Activated T-helper 1 cell treated with anti-CD3 and anti-CD28 coated beads, Interleukin-2, amount 50 U/mL, for 16 hours (primary cell): ENCODE measurements at places on chromosomes 7 and 10.

DNA sequence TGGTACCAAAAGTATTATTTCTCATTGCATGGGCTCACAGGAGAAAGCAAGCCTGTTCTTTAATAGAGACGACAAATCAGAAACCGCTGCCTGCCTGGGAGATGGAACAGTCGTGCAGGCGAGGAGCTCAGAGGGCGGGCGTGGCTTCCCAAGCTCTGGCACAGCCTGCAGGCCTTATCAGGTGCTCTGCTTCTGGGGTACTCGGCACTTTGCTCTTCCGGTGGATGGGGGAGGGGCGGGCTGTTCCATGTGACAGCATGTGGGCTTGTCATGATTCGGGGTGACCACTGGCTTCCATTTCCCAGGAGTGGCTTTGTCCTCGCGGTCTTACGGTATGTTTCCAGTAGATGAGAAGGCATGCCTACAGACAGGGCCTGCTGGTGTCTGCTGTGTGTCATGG, 228.6 kb downstream of the MGMT start:
- no peak for DNase-seq

GRCh38 chr10:74189999-74190421, 39.0 kb downstream of the ADK start:
- no peak for DNase-seq

DNA sequence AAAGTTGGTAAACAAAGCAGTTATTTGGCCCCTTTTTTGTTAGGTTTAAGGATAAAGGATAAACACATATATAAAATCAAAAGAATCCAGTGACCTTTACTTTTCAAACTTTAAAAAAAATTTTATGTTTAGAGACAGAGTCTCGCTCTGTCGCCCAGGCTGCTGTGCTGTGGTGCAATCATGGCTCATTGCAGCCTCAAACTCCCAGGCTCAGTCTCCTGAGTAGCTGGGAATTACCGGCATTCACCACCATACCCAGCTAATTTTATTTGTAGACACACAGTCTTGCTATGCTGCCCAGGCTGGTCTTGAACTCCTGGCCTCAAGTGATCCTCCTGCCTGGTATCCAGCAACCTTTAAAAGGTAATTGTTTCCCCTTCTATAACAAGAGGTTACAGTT, 31.3 kb downstream of the GNA12 start:
- DNase-seq, result no peak

DNA sequence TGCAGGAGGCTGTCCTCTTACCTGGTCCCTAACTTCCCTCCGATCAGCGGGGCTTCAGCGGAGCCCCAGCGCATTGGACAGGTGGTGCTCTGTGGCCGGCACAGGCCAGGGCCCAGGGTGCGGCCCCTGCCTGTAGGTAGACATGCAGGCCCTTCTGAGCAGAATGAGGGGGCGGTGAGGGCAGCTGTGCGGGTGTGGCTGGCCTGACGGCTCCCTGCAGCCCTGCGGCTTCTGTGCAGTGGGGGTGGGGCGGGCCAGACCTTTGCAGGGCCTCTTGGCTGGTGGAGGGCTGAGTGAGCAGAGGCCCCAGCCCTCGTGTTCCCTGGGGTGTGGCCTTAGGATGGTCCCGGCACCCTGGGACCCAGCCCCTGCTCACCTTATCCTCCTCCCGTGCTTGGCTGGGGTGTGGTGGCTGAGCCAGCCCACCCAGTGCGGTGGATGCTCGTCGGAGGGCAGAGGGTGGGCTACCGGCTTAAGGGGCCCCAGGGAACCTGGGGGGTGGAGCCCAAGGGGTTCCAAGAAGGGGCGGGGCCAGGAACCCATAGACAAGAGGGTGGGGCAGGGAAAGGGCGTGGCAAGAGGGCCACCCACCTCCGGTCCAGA, 175.2 kb upstream of the TNRC18 start:
- DNase-seq, result no peak

- no peak for DNase-seq
Observed at GRCh38 chr10:51653025-51653424, 46.4 kb downstream of the CSTF2T start.

- DNase-seq, result no peak
Observed at GRCh38 chr7:105244594-105244993, 144.1 kb downstream of the SRPK2 start.

DNA sequence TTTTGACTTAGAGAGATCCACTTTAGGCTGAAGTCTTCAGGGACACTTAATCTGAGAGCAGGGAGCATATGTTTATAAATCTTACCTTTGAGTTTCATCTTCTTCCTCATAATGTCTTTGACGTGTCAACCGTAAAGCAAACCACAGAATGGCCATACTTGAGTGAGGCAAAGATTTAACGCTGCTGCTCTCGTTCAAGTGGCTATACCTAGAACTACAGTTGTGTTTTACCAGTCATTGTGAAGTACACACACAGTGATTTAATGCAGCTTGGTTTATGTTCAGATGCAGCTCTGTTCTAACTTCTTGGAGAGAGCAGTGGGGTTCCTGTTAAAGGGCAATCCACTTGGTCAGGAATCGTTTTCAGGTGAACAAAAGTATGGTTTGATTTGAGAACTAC, 39.9 kb upstream of the GOT1 start:
- no peak for DNase-seq

GRCh38 chr10:69303632-69304051, 25.3 kb downstream of the HK1 start:
- no peak for DNase-seq

GRCh38 chr7:119783799-119784198, 489.2 kb upstream of the KCND2 start:
- no peak for DNase-seq

DNA sequence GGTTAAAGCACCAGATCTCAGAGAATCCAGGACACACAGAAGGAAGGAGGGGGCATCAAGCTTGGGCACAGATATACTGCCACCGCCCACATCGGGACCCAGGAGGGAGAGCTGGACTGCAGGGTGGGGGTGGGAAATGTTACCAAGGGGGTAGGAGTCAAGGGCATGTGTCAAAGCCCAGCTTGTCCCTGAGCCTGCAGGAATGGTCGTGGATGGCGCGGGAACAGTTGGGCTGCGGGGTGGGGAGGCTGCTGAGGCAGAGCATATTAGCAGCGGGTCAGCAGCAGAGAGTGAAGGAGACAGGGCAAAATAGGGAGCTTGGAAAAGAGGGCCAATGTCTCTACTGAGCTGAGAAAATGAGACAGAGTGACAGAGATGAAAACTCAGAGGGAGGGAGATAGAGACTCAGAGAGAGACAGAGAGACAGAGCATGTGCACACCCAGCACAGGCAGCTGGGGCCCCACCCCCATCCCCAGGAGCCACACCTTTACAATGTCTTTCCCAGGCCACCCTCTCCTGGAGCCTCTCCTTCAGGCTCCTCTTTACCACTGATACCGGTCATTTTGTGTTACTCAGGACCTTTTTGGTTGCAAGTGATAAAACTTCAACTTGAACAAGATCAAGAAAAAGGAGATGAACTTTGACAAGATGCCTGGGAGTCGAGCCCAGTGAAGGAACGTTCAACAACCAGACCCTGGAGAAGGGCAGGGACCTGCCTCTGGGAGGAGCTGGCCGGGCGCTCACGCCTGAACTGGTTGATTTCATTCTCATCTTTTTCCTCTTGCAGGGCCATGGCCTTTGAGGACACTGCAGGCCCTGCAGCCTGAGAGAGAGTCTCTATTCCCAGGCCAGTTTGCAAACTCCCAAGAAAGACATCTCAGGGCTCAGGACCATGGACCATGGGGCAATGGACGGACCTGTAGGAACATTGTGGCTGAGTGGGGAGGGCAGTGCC, 50.0 kb downstream of the AOC1 start:
- DNase-seq, result no peak

- no peak for DNase-seq
Observed at GRCh38 chr10:58588673-58589265, 76.1 kb downstream of the BICC1 start.

GRCh38 chr7:142476077-142476476, 218.2 kb upstream of the PRSS58 start:
- DNase-seq, result no peak

DNA sequence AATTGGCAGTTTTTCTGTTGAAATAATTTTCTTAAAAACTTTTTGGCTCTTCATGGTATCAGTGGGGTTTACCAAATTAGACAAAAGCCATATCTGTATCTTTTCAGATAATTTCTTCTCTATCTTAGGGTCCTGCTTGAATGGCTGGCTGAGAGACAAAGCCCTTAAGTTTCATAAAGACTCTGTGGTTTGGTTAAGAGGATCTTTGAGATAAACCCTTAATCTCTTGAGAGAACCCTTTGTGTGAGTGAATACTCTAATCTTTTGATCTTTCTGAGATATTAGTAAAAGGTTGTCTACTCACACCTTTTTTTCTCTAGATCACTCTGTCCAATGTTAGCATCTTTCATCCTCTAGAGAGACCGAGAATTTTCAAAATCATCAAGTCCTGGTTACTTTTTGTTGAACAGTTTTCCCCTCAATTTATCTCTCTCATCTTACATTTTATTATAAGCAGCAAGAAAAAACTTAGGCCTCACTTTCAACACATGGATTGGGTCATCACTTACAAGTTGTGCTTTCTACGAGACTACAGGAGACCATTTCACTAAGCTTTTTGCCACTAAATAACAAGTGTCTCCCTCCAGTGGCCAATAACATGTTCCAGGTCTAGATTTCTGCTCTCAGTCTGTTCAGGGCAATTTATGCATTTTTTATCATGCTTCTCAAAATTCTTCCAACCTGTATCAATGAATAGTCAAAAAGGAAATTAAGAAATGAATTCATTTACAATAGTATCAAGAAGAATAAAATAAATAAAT, 28.4 kb downstream of the DNAJC9 start:
- DNase-seq, result no peak

DNA sequence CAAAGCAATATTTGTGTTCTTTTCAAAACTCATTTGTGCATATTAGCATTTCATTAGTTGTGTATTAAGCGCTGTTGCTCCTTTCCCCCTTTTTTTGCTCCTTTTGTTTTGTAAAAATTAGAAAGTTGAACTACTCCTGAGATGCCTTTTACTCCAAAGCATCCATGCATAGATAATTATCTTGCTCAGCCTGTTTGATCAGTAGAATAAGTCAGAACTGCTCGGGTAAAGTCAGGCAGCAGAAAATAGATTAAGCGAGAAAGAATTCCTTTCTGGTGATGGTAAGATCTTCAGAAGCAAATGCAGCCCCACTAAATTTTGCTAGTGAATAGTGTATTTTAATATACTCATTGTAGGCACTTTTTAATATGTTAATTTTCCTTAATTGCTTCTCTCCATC, 227.1 kb downstream of the TEX36 start:
- DNase-seq, result no peak

GRCh38 chr10:119526621-119527592, 15.6 kb downstream of the RGS10 start:
- DNase-seq, result no peak

DNA sequence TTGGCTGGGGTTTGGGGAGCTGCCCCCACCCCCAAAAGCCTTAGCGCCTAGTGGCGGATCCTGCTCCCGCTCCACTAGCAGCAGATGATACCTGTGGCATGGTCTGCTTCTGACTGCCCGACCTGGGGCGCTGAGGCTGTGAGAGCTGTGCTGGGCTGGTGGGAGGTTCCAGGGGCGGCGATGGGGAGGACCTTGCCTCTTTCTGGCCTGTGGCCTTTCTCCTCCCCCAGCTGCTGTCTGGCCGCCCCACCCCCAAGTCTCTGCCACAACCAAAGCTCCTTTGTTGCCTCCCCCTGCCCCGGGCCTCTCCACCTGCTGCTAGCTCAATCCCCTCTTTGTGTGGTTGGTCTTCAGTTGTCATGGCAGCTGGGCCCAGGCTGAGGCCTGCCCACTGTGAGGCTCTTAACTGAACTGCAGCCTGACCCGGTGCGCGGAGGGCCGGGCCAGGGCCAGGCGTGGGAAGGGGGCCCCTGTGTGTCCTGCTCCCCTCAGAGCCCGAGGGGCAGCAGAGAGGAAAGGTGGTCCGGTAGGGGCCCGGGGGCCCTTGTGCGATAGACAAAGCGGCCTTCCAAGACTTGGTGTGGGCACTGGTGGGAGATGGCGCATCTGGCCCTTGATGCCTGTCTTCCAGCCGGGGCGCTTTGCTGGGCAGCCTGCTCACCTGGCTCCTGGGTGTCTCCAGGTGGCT, 4.7 kb downstream of the ZNF775 start:
- DNase-seq, result no peak

GRCh38 chr7:106065575-106066500, 46.3 kb downstream of the SYPL1 start:
- no peak for DNase-seq

- no peak for DNase-seq
Observed at GRCh38 chr10:102705531-102705930, 8.7 kb downstream of the ARL3 start.

- no peak for DNase-seq
Observed at GRCh38 chr10:11396311-11396955, 215.0 kb downstream of the USP6NL start.

DNA sequence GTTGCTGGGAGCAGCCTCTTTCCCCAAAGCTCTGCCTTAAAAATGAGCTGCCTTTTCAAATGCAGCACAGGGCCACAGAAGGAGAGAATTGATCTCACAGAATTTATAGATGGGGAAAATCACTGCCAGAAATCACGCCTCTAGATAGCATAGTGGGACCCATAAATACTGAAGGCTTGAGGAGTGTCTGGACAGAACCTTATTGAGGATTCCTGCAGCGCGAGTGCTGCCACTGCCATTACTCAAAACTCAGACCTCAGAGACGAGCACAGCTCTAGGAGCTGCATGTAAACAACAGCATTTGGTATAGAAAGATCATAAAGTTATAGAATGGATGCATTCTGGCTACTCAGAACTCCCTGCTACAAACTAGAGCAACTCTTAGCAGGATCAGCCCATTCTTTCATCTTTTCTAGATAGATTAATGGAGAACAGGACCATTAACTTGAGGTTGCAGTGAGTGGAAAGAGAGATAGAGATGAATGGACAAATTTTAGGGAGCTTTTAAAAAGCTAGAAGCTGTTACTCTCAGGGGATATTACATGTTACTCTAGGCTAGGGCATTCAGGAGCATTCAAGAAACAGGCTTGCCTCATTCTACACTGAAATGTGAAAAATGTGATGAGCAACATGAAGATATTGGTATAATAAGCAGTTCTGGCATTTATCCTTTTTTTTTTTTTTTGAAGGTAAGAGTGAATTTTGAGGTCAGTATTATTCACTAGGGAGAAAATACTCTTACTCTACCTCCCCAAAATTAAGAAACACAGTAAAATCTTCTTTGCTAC, 267.2 kb upstream of the SLC26A5 start:
- no peak for DNase-seq

DNA sequence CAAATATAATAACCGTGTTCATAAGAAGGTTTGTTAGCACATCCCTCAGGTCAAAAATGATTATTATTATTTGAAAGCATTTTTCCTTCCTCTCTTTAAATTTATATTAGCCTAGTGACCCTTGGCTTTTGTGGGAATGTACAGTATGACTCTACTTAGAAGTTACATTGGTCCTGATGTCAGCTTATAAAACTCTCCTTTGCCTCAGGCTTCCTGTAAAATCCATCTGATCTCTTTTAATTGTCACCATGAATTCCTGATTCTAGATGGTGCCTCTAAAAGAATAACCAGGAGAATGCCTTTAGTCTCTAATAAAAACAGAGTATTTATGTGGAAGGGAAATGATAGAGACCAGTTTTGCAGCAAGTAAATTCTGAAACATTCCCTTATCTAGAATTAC, 1134.4 kb downstream of the XPNPEP1 start:
- no peak for DNase-seq

- peak; percentile 29 for DNase-seq
Observed at GRCh38 chr7:73623798-73624668, at the start of gene MLXIPL. Gene MLXIPL (minus strand): TSS chr7:73624522. CDS start chr7:73624492, 30 bp downstream.
